ENCODE measurements at places on chromosomes 16 and 17.
A peak's percentile ranks its signal among the peaks of the same experiment; 100 is the strongest.

GRCh38 chr17:76968707-76969597 lies 100.7 kb downstream of the MGAT5B start:
- DNase-seq: no peak

DNA sequence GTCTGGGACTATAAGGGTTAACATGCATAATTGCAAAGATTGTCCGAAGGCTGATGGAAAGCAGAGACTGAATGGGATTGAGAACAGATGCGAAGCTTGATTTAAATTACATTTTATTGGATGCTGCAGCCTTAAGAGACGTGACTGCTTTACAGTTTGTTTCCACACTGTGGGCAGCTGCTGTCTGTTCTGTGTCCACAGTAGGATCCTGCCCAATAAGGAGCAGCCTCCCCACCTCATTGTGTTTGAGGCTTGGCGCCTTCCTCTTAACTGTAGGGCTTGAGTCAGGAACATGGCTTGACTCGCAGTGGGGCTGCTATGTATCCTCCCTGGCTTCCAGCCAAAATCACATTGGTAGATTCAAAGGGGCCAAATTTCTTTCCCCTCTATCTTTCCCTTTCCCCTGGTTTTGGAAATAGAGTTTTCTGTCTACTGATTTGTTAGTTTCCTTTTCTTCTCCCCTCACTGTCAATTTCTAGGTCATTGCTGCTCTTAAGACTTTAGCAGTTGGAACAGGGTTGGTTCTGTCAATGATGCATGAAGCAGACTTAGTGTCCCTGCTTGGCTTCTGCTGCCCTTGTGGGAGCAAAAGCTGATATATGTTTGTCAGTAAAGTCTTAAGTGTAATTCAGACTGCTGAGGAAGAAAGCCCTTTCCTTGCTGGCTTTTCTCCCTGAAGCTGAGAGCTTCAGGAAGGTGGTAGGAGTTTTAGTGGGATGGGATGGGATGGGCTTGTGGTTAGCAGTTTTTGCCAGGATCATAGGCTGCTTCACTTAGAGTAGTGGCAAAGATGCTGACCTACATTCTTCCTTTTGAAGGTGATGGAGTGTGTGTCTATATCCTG lies 5.0 kb upstream of the RARA start:
- no peak for DNase-seq

GRCh38 chr17:47670064-47670463 lies 20.3 kb downstream of the KPNB1 start:
- no peak for DNase-seq

DNA sequence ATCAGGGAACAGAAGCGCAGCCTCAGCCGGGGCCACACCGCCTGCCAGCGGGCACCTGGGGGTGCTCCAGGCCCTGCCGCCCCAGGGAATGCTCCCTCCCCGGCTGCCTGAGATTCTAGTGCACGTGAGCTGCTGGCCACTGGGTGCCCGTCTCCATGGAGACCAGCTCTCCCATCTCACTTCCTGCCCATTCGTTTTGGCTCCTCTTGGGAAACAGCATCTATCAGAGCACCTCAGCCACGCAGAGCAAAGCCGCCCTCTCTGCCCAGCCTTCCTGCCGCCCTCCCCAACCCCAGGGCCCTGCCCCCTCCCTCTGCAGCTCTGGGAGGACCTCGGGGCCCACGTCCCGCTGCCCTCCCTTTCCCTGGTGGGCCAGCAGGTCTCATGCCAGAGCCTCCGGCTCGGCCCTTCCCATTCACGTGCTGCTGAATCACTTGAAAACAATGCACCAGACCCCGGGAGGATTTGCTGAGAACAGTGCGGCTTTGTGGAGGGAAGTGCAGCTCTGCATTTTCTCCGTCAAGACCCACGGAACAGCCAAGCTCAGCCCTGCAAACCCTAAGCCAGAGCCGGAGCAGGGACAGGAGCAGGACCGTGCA lies 19.4 kb downstream of the CEP295NL start:
- DNase-seq: peak; percentile 96

- DNase-seq: peak; percentile 32
These were observed 98.5 kb downstream of the TNFRSF13B start for GRCh38 chr17:16873174-16874035.

DNA sequence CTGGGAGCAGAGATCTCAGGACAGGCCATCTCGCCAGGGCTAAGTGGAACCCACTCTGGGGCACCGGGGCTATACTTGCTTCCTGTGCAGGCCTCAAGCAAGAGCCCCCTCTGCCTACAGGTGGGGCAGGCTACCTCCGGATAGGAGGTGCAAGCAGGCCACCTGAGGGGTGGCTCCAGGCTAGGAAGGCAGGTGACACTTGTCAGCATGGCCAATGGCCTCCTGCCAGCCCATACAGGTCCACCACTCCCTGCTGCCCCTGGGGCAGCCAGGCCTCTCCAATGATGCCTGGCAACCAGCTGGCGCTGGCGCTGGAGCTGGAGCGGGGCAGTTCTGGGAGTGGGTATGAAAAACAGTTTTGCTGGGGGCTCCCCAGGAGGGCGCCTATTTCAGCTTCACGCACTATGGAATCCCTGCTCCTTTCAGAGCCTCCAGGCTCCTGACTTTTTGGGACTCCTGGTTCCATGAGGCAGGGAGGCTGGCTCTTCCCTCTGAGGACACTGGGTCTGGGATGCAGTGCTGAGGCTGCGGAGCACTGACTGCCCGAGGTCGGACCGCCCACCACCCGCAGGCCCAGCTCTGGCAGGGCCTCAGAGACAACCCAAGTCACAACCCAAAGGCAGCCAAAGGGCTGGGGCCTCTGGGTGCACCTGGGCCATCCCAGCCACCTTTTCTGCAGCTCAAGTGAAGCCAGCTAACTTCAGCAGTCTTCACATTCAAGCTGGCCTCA lies 8.4 kb upstream of the SREBF1 start:
- no peak for DNase-seq

- no peak for DNase-seq
These were observed 47.8 kb upstream of the FBXO47 start for GRCh38 chr17:39014795-39015545.

GRCh38 chr16:4796982-4797804 lies 2.0 kb downstream of the SMIM22 start:
- DNase-seq: no peak

- DNase-seq: no peak
These were observed 51.0 kb downstream of the HYDIN start for GRCh38 chr16:71179569-71179968.

- DNase-seq: no peak
These were observed 65.7 kb downstream of the PARN start for GRCh38 chr16:14564323-14564722.

DNA sequence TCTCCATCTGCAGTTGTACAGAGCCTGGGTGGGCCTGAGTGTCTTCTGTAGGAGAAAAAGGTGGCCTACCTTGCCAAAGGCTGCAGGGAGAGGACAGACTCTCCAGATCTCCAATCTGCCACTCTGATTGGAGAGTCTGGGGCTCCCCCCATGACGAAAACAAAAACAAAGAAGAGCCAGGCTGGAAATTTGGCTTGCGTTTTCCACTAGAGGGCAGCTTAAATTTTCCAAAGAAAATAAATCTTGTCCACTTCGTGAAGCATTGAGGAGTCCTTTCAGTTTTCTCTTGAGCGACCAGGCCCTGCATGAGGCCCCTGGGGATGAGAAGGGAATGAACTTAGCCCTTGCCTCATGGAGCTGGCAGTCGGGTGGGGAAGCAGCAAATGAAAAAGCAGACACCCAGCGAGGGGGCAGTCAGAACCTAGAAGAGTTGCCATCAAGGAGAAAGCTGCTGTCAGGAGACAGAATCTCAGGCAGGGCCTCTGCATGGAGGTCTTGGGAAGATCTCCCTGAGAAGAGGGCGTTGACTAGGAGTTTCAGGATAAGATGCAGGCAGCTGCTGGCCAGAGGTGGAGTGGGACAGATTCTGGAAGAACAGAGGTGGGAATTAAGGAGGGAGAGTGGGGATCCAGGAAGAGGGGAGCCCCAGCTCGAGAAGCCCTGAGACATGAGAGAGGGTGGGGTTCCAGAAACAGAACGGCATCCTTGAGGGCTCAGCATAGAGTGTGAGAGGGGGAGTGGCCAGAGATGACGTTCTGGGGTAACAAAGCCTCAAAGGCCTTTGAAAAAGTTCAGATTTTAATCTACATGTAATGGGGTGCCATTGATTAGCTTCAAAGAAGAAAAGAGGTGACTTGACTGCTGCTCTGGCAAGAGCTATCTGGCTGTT lies 8.4 kb upstream of the SHCBP1 start:
- peak; percentile 48 for DNase-seq

GRCh38 chr17:1792495-1793446 lies 30.9 kb downstream of the SERPINF1 start:
- DNase-seq: no peak

- no peak for DNase-seq
These were observed 68.2 kb downstream of the SREBF1 start for GRCh38 chr17:17768424-17769088.

DNA sequence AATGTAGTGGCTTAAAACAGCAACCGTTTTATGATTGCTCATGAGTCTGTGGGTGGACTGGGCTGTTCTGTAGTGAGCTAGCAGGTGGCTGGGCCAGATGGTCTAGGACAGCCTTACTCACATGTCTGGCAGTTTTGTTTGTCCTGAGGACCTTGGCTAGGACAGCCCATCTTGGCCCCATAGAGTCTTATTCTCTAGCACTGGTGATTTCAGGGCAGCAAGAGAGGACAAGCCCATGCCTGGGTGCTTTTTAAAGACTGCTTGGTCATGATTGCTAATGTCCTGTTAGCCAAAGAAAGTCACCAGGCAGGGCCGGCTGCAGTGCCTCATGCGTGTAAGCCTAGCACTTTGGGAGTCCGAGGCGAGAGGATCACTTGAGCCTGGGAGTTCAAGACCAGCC lies 139.8 kb downstream of the KATNIP start:
- DNase-seq: no peak

GRCh38 chr16:89002851-89003830 lies 26.1 kb upstream of the CBFA2T3 start:
- DNase-seq: no peak

GRCh38 chr17:35243561-35244340 lies 879 bp downstream of the SLFN5 start:
- peak; percentile 66 for DNase-seq

DNA sequence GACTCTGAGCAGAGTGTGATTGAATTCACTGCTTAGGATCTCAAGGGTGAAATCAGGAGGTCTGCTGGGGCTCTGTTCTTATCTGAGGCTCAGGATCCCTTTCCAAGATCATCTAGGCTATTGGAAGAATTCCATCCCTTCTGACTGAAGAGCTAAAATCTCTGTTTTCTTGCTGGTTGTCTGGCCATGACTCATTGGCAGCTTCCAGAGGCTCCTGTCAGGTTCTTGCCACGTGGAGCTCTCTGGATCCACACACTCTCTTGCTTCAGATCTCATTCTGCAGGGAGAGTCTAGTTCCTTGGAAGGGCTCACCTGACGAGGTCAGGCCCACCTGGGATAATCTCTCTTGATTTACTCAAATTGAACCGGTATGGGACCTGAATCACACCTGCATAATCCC lies 930.7 kb downstream of the CDH8 start:
- DNase-seq: no peak

GRCh38 chr16:10564591-10564990 lies 15.8 kb downstream of the EMP2 start:
- DNase-seq: no peak

- DNase-seq: no peak
These were observed 263.9 kb upstream of the TBX2 start for GRCh38 chr17:61135782-61136181.

- DNase-seq: no peak
These were observed 55.9 kb upstream of the SLC5A11 start for GRCh38 chr16:24789881-24790280.

DNA sequence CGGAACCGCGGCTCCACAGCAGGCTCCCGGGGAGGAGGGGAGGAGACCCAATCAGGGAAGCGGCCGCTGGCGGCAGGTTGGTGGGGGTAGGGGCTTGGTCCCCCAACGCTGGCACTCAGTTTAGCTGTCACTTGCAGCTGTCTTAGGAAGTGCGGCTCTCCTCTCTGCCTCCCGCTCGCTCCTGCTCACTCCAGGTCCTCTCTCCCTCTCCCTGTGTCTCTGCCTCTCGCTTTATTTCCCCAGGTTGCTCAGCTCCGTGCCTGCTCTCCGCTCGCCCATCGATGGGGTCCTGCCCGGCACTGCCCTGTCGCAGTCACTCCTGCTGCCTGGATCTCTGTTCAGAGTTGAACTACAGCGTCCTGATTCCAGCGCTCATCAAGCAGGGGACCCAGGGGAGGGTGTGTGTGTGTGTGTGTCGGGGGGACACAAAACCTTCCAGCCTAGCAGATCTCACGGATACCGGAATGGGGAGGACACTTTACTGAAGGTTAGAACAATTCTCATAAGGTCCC lies 145.6 kb downstream of the ENGASE start:
- no peak for DNase-seq

- peak; percentile 47 for DNase-seq
These were observed 16.6 kb downstream of the ZFHX3 start for GRCh38 chr16:73031155-73031866.

DNA sequence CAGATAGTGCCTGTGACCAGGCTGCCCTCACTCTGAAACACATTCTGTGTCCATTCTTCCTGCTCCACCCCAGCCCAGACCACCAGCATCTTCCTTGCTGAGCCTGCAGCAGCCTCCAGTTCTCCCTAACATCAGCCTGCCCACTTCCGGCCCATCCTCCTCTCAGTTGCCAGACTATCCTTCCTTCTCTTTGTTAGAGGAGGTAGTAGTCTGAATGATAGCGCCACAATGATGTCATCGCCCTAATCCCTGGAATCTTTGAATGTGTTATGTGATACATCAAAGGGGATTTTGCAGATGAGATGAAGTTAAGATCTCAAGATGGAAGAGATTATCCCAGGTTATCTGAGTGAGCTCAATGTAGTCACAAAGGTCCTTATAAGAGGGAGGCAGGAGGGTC lies 3.2 kb upstream of the ZDHHC1 start:
- DNase-seq: no peak

DNA sequence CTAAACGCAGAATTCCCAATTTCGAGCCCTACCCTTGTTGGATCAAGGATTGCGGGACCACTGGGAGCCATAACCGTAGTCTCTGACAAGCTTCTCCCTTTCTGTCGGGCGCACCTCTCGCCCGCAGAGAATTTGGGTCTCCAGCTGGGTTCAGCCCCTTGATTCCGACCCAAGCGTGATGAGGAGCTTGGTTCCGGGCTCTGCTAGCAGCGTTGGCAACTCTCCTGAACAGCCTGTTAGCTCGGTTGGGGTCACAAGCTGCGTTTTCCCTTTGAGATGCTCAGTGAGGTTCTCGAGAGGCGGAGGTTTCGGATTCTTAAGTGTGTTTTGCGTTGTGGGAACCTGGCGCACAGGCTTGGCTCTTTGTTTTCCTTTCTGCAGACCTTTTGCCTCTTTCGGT lies 655 bp downstream of the ATXN1L start:
- no peak for DNase-seq

GRCh38 chr17:74037320-74037719 lies 166.2 kb upstream of the RPL38 start:
- DNase-seq: peak; percentile 45
